A673 (cell line): ENCODE measurements at places on chromosomes 4 and X. TPM values are rescaled to one million over a fixed set of nuclear protein-coding genes. Genes with fewer than 3 reads are reported as not detected.

DNA sequence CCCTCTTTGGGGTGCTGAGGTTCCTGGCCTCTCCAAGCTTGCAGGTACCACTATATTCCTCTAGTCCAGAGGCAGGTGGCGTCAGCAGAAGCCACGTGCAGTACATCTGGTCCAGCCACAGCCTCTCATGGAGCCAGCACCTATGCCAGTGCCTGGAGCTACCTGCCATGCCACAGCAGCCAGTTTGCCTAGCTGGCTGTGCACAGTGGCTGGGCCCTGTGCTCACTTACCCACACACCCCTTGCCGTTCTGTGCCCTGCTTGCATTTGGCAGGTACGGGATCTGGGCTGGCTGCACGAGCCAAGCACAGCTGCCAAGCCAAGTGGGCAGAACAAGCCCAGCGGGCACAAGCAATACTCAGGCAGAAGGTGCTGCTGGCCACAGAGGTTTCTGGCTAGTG lies 601.1 kb downstream of the EPHA5 start:
- H3K27ac ChIP-seq = no peak overlapping the region
- no peaks in the 10 kb centered on the region for H3K27me3 ChIP-seq
- DNase-seq = no peak
- H3K4me3 ChIP-seq = no peak overlapping the region
- no peaks in the 10 kb centered on the region for H3K36me3 ChIP-seq

GRCh38 chr4:121726642-121727268 lies 30.0 kb upstream of the ANXA5 start:
- no peaks in the 10 kb centered on the region for H3K4me1 ChIP-seq
- H3K27me3 ChIP-seq = no peaks in the 10 kb centered on the region
- H3K36me3 ChIP-seq = no peaks in the 10 kb centered on the region
- no peak overlapping the region for H3K4me3 ChIP-seq

DCX gene
- not detected in 2 replicates for total RNA-seq

- H3K27ac ChIP-seq = no peak overlapping the region
- no peak overlapping the region for H3K4me3 ChIP-seq
- H3K4me1 ChIP-seq = no peaks in the 10 kb centered on the region
- no peaks in the 10 kb centered on the region for H3K27me3 ChIP-seq
Measured at GRCh38 chr4:173765751-173766150, 235.7 kb upstream of the HAND2 start.

GRCh38 chrX:9072281-9072680 lies 38.4 kb upstream of the FAM9B start:
- no peaks in the 10 kb centered on the region for H3K27me3 ChIP-seq
- H3K36me3 ChIP-seq = no peaks in the 10 kb centered on the region
- H3K27ac ChIP-seq = no peak overlapping the region
- DNase-seq = no peak
- no peak overlapping the region for H3K4me3 ChIP-seq

SCML1 gene
- total RNA-seq = 13.0 and 14.1 TPM in 2 replicates

DNA sequence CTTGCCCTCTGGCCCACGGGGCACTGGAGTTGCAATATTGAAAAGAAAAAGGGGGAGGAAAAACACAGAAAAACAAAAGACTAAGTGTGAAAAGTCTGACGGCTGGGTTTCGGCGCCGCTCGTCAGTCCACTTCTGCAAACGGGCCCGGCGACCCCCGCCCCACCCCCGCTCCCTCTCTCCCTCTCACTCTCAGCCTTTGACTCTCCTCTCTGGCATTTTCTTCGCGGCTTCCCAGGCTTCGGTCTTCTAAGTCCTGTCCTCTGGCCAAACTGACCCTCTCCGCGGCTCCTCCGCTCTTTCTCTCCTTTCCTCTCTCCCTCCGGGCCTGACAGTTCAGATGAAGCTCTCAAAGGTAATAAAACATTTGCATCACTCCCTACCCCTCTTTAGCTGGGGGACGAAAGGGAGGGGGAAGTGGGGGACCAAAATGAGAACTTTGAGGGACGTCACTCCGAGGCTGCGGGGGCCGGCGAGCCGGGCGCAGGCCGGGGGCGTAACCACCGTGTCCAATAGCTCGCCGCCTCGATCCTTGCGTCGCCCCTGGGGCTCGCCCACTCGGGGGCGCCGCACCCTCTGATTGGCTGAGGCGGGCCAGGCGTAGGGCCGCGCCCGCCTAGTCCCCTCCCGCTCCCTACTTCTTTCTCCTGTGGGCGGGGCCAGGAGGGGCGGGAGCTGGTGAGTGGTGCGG lies at the start of gene NKX6-1:
Gene NKX6-1 (minus strand): TSS at position 358 of the 689 bp plus-strand sequence. CDS start 1,064 bp downstream, outside the sequence.
- peak; percentile 93 for DNase-seq
- peaks cover 11% of the 10 kb centered on the region for H3K36me3 ChIP-seq
- H3K4me1 ChIP-seq = no peaks in the 10 kb centered on the region
- peak within 1 kb of the TSS; percentile 67 for H3K27ac ChIP-seq

LIMCH1 gene
- 4.0 and 4.2 TPM in 2 replicates for total RNA-seq

DNA sequence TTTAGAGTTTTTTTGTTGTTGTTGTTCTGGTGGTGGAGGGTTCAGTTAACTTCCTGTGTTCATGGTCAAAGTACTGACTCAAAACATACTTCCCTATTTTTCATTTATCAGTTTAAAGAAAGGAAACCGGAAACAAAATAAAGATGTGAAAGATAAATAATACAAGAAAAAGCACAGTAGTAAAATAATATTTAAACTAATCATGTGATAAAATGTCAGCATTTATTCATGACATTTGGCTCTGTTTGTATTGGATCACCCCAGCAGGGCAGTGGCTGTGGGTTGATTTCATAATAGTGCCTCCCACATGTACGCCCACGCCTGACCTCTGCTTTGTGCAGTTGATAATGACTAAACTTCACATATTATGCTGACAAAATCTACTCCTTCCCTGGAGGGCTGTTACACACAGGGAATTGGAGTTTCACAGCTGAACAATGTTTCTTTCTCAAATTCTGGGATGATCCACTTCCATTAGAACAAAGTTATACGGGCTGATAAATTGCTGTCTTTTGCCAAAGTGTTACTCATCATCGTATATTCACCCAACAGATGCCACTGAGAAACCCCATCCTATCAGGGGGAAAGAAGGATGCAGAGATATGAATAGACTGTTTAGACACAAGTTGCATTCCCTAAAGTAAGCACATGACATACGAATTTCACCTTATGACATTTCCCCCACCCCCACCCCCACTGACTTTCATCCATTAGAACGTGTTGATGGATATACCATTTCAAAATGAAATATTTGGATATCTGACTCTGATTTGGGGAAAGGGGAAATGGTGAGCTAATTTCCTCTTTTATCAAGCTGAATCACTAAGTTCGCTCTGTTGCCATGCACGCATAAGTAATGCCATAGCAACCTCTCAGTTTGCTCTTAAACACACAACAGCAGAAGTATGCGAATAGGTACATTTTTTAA lies 48.3 kb downstream of the AMELX start:
- DNase-seq = peak; percentile 49
- H3K27ac ChIP-seq = no peak overlapping the region
- H3K4me3 ChIP-seq = no peak overlapping the region
- H3K27me3 ChIP-seq = no peaks in the 10 kb centered on the region

- no peak overlapping the region for H3K27ac ChIP-seq
- no peaks in the 10 kb centered on the region for H3K27me3 ChIP-seq
- no peaks in the 10 kb centered on the region for H3K4me1 ChIP-seq
- no peak for DNase-seq
- no peaks in the 10 kb centered on the region for H3K36me3 ChIP-seq
Measured at GRCh38 chr4:7427361-7427760, 7.4 kb downstream of the PSAPL1 start.

DNA sequence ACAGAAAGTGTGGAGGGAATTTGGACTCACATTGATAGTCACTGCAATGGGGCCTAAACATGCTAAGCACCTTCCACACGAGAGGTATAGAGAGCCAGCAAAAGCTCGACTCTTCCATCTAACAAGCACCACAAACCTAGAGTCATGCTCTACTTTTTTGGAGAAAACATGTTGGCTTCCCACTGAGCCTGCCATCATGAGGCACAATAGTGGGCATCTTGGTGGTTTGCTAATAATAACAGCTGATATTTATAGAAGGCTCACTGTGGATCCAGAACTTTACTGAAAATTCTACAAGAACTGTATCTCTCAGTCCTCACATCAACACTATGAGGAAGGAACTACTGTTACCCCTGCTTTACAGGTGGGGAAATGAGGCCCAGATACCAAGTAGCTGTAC lies 26.6 kb downstream of the MAML3 start:
- no peak overlapping the region for H3K27ac ChIP-seq
- DNase-seq = no peak
- H3K4me3 ChIP-seq = no peak overlapping the region
- no peaks in the 10 kb centered on the region for H3K36me3 ChIP-seq

DNA sequence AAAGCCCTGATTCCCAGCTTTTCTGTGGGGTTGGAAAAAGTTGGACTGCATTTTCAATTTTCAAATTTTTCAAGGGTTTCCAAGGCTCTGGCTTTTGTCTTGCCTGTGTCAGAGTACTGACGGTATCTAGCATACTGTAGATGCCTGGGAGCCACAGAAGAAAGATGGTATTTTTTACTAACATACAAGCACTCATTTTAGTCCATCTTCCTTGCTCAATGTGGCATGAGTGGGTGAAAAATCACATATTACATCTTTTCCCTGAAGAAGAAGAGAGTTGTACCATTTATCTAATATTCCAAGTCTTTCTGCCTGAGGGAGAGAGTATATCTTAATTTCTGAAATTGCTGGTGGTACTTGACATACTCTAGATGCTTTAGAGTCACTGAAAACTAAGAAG lies 738.6 kb upstream of the ADGRL3 start:
- no peak overlapping the region for H3K27ac ChIP-seq
- no peaks in the 10 kb centered on the region for H3K4me1 ChIP-seq
- no peak overlapping the region for H3K4me3 ChIP-seq
- no peak for DNase-seq

- no peaks in the 10 kb centered on the region for H3K36me3 ChIP-seq
- no peaks in the 10 kb centered on the region for H3K27me3 ChIP-seq
- H3K4me1 ChIP-seq = no peaks in the 10 kb centered on the region
- H3K27ac ChIP-seq = no peak overlapping the region
Measured at GRCh38 chr4:24067367-24068193, 177.7 kb upstream of the PPARGC1A start.

DNA sequence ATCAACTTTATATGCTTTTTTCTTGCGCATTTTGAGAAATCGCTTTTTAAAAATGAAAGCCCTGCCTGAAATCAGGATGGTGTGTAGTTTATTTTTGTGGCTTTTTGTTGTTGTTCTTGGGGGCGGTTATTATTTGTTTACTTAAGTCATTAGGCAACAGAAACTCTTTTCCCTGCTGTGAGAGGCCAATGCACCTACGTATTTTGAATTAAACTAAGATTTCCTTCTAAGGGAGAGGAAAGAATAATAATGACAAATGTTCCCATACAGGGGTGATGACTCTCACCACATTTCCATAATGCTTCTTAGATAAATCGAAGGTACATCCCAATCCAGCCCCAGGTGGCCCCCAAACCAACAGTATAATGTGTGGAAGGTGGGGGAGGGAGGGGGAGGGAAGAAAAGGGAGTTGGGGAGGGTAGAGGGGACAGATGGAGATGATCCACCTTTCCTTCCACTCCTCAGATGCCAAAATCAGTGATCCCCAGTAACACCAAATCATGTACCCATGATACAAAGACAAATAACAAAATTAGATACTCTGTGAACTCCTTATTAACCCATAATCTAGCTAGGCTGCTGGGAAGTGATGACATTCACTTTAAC lies 39.6 kb downstream of the ZNF827 start:
- H3K27me3 ChIP-seq = no peaks in the 10 kb centered on the region
- no peak overlapping the region for H3K4me3 ChIP-seq
- no peak for DNase-seq
- no peak overlapping the region for H3K27ac ChIP-seq
- peaks cover 18% of the 10 kb centered on the region for H3K4me1 ChIP-seq
- H3K36me3 ChIP-seq = no peaks in the 10 kb centered on the region

SHROOM2 gene
- total RNA-seq = 3.7 and 5.4 TPM in 2 replicates

DNA sequence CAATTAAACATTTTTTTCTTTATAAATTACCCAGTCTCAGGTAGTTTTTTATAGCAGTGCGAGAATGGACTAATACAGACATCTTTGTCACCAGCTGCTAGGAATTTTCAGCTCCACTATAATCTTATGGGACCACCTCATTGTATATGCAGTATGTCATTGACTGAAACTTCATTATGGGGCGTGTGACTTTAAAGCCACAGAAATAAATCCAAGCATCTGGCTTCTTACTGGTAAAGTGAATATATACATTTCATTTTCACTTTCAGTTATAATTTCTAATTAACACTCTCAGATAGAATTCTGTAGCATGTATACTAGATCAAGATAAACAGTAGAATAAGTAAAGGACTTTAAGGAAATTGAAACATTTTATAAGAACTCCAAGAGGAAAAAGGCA lies 21.9 kb downstream of the IL15 start:
- no peak for DNase-seq
- no peaks in the 10 kb centered on the region for H3K4me1 ChIP-seq
- no peak overlapping the region for H3K27ac ChIP-seq
- H3K27me3 ChIP-seq = no peaks in the 10 kb centered on the region
- H3K36me3 ChIP-seq = no peaks in the 10 kb centered on the region
- H3K4me3 ChIP-seq = no peak overlapping the region

DDX60 gene
- 3.3 and 4.0 TPM in 2 replicates for total RNA-seq

TEX13C gene
- total RNA-seq = 0.07 TPM in 1 of 2 replicates, not detected in the other

- no peak for DNase-seq
- no peaks in the 10 kb centered on the region for H3K4me1 ChIP-seq
- no peak overlapping the region for H3K27ac ChIP-seq
- H3K4me3 ChIP-seq = no peak overlapping the region
Measured at GRCh38 chrX:20382518-20383297, 116.0 kb upstream of the RPS6KA3 start.

FAM114A1 gene
- 4.2 and 6.3 TPM in 2 replicates for total RNA-seq

GRCh38 chr4:145440292-145441007 lies 41.2 kb upstream of the SMAD1 start:
- H3K36me3 ChIP-seq = no peaks in the 10 kb centered on the region
- no peak for DNase-seq
- H3K27me3 ChIP-seq = no peaks in the 10 kb centered on the region
- H3K4me1 ChIP-seq = no peaks in the 10 kb centered on the region
- H3K4me3 ChIP-seq = no peak overlapping the region

ART3 gene
- not detected in 2 replicates for total RNA-seq

GRCh38 chr4:186149872-186150271 lies 41.5 kb upstream of the CYP4V2 start:
- H3K27me3 ChIP-seq = no peaks in the 10 kb centered on the region
- H3K4me1 ChIP-seq = peaks cover 2% of the 10 kb centered on the region
- peak; percentile 74 for DNase-seq
- no peaks in the 10 kb centered on the region for H3K36me3 ChIP-seq
- no peak overlapping the region for H3K4me3 ChIP-seq

MAGEE2 gene
- total RNA-seq = not detected in 2 replicates

GRCh38 chr4:110610620-110610939 lies 12.3 kb downstream of the PITX2 start:
- H3K27ac ChIP-seq = no peak overlapping the region
- H3K27me3 ChIP-seq = no peaks in the 10 kb centered on the region
- no peak overlapping the region for H3K4me3 ChIP-seq

DNA sequence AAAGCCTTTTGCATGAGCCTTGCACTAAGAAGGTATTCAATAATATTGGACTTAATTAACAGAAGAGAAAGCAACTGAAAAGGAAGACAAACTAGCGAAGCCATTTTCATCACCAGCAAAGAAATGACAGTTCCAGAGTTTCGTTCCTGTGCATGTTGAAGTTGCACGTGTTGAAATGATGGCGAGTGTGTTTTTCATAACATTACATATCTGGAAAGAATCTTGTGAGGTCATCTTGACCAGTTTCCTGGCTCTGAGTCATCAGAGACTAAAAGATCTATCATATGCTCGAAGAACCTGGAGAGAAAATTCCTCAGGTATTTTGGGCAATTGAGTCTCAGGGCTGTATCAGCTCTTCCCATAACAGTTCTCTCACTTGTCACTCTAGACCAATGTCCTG lies 106.2 kb upstream of the MAML3 start:
- no peak for DNase-seq
- no peaks in the 10 kb centered on the region for H3K36me3 ChIP-seq
- no peak overlapping the region for H3K4me3 ChIP-seq
